ENCODE measurements at places on chromosomes 7 and 10.

DNA sequence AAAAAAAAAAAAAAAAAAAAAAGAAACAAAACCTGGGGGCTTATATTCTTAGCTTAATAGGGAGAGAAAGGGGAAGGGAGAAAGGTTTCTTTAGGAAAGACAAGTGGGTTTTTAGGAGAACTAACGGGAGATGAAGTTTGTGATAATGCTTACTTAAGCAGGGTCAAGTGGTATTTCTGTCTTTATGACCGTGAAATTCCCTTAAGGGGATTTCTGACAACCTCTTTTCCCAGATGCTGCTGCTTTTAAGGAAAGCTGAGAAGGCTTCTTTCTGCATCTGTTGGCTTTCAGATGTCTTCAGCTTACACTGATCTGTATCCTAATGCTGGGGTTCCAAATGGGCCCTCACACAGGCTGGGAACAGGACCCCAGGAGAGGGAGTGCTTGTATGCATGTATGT, 42.6 kb downstream of the ADAMTS14 start:
- no peak for ATAC-seq

GRCh38 chr7:37212051-37212450, 236.6 kb downstream of the ELMO1 start:
- peak; percentile 70 for ATAC-seq

DNA sequence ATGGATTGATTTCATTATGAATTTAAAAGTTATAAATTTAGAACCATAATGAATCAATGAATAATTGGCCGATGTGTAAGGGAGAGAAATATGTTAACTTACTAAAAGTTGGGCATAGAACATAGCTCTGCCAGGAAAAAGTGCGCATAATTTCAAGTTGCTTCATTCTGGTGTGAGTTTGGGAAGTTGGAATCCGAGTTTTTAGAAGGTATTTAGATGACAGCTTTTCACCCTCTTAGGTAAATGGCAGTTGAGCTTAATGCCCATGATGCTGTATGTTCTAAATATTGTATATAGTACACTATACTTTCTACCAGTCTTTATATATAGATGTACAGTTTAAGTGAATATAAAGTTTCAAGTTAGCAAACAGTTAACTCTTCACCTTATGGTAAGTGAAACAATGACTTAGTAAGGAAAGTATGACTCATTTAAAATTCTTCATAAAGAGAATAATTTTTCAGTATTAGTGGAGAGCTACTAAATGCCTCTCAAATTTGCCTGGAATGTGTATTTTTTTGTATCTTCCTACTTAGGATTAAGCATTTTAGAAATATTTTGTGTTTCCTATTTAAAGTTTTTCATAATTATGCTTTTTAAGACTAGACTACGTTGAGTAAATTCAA, 1.6 kb downstream of the C1GALT1 start:
- ATAC-seq = no peak

DNA sequence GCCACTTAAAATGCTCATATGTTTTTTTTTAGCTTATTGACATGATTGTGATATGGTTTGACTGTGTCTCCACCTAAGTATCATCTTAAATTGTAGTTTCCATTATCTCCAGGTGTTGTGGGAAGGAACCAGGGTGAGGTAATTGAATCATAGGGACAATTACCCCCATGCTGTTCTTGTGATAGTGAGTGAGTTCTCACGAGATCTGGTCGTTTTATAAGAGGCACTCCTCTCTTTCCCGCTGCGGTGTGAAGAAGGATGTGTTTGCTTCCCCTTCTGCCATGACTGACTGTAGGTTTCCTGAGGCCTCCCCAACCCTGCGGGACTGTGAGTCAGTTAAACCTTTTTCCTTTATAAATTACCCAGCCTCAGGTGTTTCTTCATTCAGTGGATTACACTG, 80.5 kb upstream of the ETV1 start:
- ATAC-seq = no peak

- no peak for ATAC-seq
These were observed 1.3 kb downstream of the VSIR start for GRCh38 chr10:71771821-71772617.

- peak; percentile 66 for ATAC-seq
These were observed 41.8 kb downstream of the APBB1IP start for GRCh38 chr10:26479766-26480492.

Measured in stimulated activated memory B cell treated with anti-CD40 and anti-IgM and Interleukin-4, amounts not matched to agents 10 μg/mL and 1 μg/mL and 100 μg/mL, for 72 hours (primary cell).